ENCODE measurements at places on chromosomes 11 and 22. TPM values are rescaled to one million over a fixed set of nuclear protein-coding genes. Genes with fewer than 3 reads are reported as not detected.

Gene JAML
- total RNA-seq: 12.2 TPM

Gene ZBTB16
- 25.6 TPM for total RNA-seq

Gene GDPD4
- total RNA-seq: 0.39 TPM

Gene APOL3
- 6.8 TPM for total RNA-seq

Gene CRYBB2
- total RNA-seq: not detected

Gene OR5B21
- total RNA-seq: not detected

Gene VPS11
- total RNA-seq: 25.4 TPM

Gene FAM83F
- 4.3 TPM for total RNA-seq

Gene B4GALNT4
- 10.8 TPM for total RNA-seq

Gene HORMAD2
- total RNA-seq: not detected

Gene GPHA2
- total RNA-seq: not detected

Gene GAL3ST3
- not detected for total RNA-seq

Gene MRGPRE
- not detected for total RNA-seq

Gene CST6
- total RNA-seq: 279 TPM

Gene MRGPRG
- total RNA-seq: not detected

Gene SMC1B
- total RNA-seq: 0.10 TPM

Gene MUC6
- total RNA-seq: under 0.01 TPM

Gene MUC15
- total RNA-seq: 19.5 TPM
